ENCODE measurements at places on chromosomes 3 and 15.

GRCh38 chr3:154040283-154040682 is 80.9 kb upstream of the ARHGEF26 start:
- DNase-seq, result no peak

GRCh38 chr3:97232393-97233034 is 418.1 kb downstream of the EPHA6 start:
- DNase-seq, result no peak

DNA sequence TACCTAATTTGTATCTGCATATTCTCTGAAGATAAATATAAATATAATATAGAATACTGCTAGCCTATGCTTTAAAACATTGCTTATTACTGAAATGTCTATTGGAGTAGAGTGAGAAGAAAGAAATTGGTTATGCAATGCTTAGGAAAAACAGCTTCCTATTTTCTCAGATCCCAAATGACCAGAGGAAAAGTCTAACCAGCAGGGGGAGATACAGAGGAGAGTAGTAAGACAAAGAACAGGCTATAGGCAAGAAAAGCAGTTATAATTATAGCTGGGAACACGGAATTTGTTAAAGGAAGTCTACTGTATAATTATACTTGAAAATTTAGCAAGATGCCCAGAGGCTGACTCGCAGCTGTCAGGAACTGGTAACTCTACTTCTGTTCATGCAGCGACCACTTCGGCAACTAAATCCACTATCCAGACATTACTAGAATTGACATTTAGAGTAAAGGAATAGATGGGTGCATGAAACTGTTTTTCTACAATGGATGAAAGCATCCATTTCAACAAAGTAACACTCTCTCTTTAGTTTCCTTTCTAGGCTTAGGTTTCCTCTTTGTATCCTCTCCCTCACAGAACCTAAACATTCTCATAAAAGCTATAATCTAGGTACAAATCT is 97.2 kb downstream of the TBC1D5 start:
- no peak for DNase-seq

DNA sequence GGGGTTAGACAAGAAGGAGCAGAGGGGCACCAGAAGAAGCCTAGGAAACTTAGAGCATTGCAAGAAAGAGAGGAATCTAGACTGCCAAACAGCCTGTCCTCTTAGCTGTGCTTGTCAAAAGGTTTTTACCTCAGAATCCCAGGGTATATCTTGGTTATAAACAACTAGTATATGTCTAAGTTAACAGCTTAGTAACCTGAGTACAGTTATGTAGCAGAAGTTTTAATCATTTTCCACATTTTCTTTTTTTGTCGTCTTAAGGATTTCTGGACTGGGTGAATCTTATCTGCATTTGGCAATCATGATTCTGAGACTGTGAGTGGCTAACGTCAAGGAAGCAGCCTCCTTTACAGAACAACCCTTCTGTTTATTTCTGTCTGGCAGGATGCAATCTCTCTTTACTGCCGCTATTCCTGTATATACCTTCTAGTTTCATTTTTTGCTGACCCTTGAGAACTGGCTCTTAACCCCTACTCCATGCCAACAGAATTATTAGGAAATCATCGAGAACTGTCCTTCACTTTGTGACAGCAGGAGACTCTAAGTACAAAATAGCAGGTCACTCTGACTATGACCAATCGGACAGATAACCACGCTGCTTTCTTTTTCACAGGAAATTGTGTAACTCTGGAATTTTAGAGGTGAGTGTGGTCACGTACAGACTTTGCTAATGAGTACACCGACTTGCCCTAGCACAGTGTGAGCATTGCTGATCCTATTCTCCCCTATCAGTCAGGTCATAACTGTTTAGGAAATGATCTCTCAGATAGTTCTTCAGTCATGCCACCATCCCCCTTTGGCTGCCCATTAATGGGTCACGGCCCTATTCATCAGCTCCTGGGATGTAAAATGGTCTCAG is 3.3 kb upstream of the CP start:
- DNase-seq, result peak; percentile 70

- no peak for DNase-seq
Observed at GRCh38 chr15:88472225-88472624, 4.7 kb downstream of the MRPS11 start.

All from islet precursor cell (in vitro differentiated cells).